Stimulated activated memory B cell treated with anti-CD40 and anti-IgM and Interleukin-4, amounts not matched to agents 10 μg/mL and 1 μg/mL and 100 μg/mL, for 72 hours (primary cell): ENCODE measurements at places on chromosomes 16 and 17.

GRCh38 chr16:88785106-88785924 lies at the start of gene PIEZO1:
PIEZO1 (minus strand) TSS chr16:88785220; CDS start chr16:88784964, 256 bp downstream.
- H3K27me3 ChIP-seq, result no peaks in the 10 kb centered on the region
- no peaks in the 10 kb centered on the region for H3K36me3 ChIP-seq
- H3K4me3 ChIP-seq, result peak within 1 kb of the TSS; percentile 87
- peak; percentile 71 for ATAC-seq
- peak within 1 kb of the TSS; percentile 75 for H3K27ac ChIP-seq

DNA sequence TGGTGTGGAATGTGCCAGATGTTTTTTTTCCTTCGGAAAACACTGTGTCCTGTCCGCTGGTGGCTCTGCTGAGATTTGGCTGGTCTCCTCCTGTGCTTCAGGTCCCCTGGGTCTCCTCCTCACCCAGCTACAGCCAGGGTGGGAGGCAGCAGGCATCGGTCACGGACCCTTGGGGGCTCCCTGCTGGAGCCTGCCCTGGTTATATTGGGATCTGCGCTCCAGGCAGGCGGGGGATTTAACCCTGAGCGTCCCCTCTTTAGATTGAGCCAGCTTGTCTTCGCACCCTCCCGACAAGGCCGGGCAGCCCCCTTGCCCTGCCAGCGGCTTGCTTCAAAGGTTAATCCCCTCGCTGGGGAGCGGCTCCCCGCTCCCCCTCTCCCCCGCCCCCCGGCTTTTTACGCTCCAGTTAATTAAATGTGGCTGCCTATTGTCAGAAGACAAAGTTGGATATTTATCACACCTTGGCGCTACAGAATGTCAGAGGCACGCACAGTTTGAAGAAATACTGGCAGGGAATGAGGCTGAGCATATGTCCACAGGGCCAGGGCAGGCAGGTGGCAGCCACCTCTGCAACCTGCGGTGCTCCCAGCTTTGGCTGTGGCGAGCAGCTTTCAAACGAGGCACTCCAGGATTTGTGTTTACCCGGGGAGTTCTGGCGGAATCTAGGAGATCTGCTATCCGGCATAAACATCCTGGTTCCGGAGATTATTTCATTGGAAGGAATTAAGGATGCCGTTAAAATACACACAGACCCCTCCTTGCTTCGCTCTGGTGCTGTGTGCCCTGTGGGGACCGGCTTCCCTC lies 38.2 kb upstream of the GSE1 start:
- H3K27me3 ChIP-seq, result no peaks in the 10 kb centered on the region
- peaks cover 1% of the 10 kb centered on the region for H3K36me3 ChIP-seq
- ATAC-seq, result no peak
- H3K4me1 ChIP-seq, result peaks cover 74% of the 10 kb centered on the region

GRCh38 chr17:62757500-62757951 lies 50.6 kb downstream of the MARCHF10 start:
- no peak for ATAC-seq
- H3K4me3 ChIP-seq, result no peak overlapping the region
- H3K36me3 ChIP-seq, result no peaks in the 10 kb centered on the region
- H3K4me1 ChIP-seq, result no peaks in the 10 kb centered on the region
- H3K27me3 ChIP-seq, result peaks cover 9% of the 10 kb centered on the region

DNA sequence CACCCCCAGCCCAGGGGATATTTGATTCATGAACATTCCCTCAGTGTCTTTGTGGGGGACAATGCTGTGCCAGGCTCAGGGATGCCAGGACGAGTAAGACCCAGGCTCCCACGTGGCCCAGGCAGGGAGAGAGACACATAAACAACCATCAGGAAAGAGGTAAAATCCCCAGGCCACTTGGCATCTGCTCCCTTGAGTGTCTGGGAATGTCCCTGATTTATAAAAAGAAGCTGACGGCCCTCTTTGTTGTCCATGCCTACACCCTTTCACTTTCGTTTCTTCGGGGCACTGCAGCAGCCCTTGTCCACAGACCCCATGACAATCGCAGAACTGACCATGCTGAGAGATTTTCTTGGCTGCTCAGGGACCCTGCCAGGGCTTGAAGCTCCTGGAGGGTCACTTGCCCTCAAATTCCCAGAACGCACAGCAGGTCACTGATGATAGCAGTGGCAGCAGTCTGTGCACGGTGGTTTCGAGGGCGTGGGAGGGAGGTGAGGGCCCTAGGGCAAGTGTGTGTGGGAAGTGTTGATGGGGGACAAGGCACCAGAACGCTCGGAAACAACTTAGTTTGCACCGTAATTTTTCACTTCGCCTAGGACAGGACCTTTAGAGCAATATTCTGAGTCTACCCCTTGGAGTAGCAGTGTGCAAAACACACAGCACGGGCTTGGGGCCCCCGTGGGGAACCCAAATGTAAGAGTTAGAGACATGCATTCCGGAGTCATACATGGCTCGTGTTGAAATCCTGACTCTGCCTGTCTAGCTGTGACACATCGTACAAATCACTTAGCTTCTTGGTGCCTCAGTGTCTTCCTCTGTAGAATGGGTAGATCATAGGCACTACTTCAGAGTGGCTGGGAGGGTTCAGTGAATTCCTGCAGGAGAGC lies 4.7 kb downstream of the NOD2 start:
- H3K27ac ChIP-seq, result peak overlapping the region; percentile 90
- peaks cover 78% of the 10 kb centered on the region for H3K4me1 ChIP-seq
- ATAC-seq, result peak; percentile 77
- no peaks in the 10 kb centered on the region for H3K36me3 ChIP-seq
- H3K4me3 ChIP-seq, result peak overlapping the region; percentile 87
- no peaks in the 10 kb centered on the region for H3K27me3 ChIP-seq

DNA sequence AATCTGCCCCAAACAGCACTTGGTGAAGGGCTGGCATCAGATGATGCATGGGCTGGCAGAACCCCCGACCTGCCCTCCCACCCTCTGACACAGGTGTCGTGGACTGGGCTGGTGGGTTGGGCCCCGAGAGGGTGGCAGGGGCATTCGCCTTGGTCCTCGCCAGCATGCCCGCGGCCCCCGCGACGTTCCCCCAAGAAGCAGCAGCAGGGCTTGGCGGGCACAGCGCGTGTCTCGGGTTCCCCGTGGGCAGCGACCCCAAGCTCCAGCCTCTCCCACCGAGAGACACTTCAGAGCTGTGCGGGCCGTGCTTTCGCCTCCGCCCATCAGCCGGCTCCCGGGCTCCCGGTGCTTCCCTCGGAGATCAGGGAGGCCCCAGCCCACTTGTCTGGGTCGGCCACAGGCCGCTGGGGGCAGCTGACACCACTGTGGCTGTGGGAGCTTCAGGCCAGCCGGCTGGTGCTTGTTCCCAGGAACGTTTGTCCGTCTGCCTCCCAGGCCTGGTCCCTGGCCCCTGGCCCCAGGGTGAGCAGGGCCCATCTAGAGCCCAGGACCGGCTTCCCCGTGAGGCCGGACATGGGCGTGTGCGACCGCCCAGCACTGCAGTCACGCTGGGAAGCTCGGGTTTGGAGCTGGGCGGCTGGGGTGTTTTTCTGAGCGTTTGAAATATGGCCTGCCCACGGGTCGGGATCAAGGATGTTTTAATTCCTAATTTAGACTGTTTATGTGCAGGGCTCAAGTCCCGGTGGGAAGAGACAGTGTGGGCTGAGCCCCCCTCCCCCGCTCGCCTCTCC lies 16.6 kb downstream of the CACNA1H start:
- H3K4me3 ChIP-seq, result no peak overlapping the region
- no peaks in the 10 kb centered on the region for H3K4me1 ChIP-seq
- H3K36me3 ChIP-seq, result no peaks in the 10 kb centered on the region
- no peak overlapping the region for H3K27ac ChIP-seq
- ATAC-seq, result no peak
- H3K27me3 ChIP-seq, result peaks cover 54% of the 10 kb centered on the region

DNA sequence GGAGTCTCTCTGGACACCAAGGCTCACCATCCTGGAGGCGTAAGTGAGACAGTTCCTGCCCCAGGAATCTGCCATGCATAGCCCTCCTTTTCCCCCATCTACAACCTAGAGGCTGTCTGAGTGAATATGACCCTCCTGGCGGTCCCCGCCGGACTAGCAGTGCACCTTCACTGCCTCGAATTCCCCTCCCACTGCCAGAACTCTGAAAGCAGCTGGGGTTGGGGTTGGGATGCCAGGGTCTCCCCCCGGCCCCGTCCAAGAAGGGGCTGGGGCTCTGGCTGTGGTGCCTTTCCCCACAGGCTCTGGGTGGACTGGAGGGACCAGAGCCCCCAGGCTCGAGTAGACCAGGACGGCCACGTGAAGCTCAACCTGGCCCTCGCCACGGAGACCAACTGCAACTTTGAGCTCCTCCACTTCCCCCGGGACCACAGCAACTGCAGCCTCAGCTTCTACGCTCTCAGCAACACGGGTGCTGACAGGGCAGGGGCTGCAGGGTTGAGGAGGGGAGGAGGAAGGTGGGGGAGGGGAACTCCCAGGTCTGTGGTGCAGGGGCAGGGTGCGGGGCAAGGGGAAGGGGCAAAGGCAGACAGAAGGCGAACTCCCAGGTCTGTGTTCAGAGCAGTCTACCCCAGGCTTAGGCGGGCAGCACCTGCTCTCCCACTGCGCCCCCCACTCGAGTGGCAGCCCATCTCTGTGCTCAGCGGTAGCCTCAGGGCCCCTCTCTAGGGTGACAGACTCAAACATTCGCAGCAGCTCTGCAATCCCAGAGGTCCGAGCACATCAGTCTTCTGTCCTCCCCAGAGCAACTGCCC lies 1.2 kb downstream of the ZACN start:
- peaks cover 14% of the 10 kb centered on the region for H3K36me3 ChIP-seq
- H3K27me3 ChIP-seq, result peaks cover 40% of the 10 kb centered on the region
- ATAC-seq, result peak; percentile 28
- H3K4me3 ChIP-seq, result no peak overlapping the region
- H3K27ac ChIP-seq, result no peak overlapping the region
- peaks cover 37% of the 10 kb centered on the region for H3K4me1 ChIP-seq

- H3K27ac ChIP-seq, result no peak overlapping the region
- H3K4me3 ChIP-seq, result no peak overlapping the region
- H3K36me3 ChIP-seq, result peaks cover 19% of the 10 kb centered on the region
- no peak for ATAC-seq
- H3K27me3 ChIP-seq, result peaks cover under 1% of the 10 kb centered on the region
Measured at GRCh38 chr17:44356241-44356640, 7.4 kb downstream of the FAM171A2 start.

DNA sequence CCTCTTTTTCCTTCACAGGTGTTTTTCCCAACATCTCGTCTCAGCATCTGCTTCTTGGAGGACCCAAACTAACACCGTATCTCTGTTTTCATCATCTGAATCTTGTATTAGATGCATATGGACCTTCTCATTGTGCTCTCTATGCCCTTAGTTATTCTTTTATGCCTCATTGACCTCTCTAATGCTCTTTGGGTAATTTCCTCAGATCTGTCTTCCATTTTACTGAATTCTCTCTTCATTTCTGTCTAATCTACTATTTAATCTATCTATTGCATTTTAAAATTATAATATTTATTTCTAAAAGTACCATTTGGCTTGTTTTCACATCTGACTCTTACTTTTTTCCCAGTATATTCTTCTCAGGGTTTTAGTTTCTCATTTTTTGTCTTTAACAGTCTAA lies 81.1 kb downstream of the PITPNC1 start:
- no peak overlapping the region for H3K4me3 ChIP-seq
- H3K27ac ChIP-seq, result no peak overlapping the region
- ATAC-seq, result no peak

GRCh38 chr17:2745317-2746037 lies 4.0 kb downstream of the CCDC92B start:
- H3K4me3 ChIP-seq, result no peak overlapping the region
- ATAC-seq, result no peak
- H3K27ac ChIP-seq, result no peak overlapping the region
- H3K27me3 ChIP-seq, result peaks cover 62% of the 10 kb centered on the region
- no peaks in the 10 kb centered on the region for H3K4me1 ChIP-seq

DNA sequence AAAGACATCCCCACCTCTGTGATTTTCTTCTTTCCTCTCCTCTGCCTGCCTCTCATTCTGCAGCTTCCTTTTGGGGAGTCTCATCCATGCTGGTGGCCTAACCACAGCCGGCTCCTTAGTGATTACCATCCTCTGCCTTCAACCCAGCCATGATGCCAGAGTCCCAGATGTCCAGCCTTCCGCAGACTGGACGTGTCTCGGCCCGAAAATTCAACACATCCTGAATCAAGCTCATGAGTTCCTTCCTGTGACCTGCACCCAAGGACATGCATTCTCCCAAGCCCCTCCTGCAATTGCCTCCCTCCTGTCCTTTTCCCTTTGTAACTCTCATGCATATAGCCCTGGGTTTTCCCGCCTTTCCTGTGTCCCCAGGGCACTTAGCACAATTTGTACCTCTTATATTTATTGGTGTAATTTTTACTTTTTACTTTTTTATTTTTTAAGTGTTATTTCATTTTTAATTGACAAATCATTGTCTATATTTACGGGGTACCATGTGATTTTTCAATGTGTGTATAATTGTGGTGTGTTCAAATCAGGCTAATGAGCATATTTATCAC lies 1.2 kb upstream of the SLC13A5 start:
- no peak overlapping the region for H3K4me3 ChIP-seq
- peaks cover 88% of the 10 kb centered on the region for H3K27me3 ChIP-seq
- H3K36me3 ChIP-seq, result no peaks in the 10 kb centered on the region
- H3K27ac ChIP-seq, result no peak overlapping the region
- ATAC-seq, result no peak
